ENCODE measurements at places on chromosomes 5 and 9. TPM values are rescaled to one million over a fixed set of nuclear protein-coding genes. Genes with fewer than 3 reads are reported as not detected.
A peak's percentile ranks its signal among the peaks of the same experiment; 100 is the strongest.

- H3K36me3 ChIP-seq = no peaks in the 10 kb centered on the region
- no peaks in the 10 kb centered on the region for H3K4me1 ChIP-seq
- H3K4me3 ChIP-seq = no peak overlapping the region
- H3K27me3 ChIP-seq = no peaks in the 10 kb centered on the region
- no peak for DNase-seq
These were observed 485.1 kb upstream of the PAPPA start for GRCh38 chr9:115668521-115668920.

- DNase-seq = no peak
- peak overlapping the region; percentile 46 for H3K4me3 ChIP-seq
- H3K36me3 ChIP-seq = no peaks in the 10 kb centered on the region
- H3K27ac ChIP-seq = peak overlapping the region; percentile 80
These were observed 754 bp downstream of the GFPT2 start for GRCh38 chr5:180352116-180353047.

- H3K4me3 ChIP-seq = no peak overlapping the region
- no peaks in the 10 kb centered on the region for H3K4me1 ChIP-seq
- DNase-seq = no peak
- H3K36me3 ChIP-seq = no peaks in the 10 kb centered on the region
These were observed 13.4 kb downstream of the PAEP start for GRCh38 chr9:135574943-135575342.

DNA sequence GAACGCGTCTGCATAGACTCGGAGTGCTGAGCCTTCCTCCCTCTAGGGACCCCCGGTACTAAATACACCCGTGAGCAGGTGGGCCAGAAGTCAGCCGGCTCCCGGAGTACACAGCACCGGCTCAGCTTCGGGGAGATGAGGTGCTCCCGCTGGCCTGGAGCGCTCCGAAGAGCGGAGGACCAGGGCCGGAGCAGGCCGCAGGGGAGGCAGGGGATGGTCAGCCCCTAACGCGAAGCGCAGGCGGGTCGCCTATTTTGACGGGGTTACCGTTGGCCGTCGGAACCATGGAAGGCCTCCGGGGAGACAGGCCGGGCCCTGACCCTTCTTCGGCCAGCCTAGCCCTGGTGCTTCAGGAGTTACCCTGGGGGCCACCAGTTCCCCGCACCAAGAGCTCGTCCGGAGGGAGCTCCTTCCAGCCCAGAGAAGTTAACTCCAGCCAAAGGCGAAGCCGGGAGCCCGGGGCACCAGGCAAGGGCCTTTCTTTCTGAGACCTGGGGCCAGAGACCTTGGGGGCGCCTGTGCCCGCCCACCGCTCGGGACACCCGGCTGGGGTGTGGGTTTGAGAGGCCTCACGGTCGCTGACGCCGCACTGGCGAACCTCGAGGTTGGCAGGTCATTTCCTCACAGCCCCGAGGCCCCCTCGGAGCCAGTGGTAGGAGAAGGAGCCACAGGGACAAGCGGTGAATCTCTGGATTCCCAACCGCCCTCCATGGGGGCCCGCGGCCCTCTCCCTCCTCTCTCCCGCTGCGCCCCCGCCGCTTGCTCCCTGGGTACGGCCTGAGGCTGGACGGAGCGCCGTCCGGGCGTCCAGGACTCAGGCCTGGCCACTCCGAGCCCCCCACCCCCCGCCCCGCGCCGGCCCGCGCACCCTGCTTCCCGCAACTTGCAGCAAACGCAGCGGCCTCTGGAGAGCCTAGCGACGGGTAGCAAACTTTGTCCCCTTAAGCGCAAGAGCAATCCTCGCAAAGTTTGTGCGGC is 3.4 kb upstream of the IRX4 start:
- H3K27ac ChIP-seq = no peak overlapping the region
- H3K27me3 ChIP-seq = peaks cover 94% of the 10 kb centered on the region
- no peak for DNase-seq

DNA sequence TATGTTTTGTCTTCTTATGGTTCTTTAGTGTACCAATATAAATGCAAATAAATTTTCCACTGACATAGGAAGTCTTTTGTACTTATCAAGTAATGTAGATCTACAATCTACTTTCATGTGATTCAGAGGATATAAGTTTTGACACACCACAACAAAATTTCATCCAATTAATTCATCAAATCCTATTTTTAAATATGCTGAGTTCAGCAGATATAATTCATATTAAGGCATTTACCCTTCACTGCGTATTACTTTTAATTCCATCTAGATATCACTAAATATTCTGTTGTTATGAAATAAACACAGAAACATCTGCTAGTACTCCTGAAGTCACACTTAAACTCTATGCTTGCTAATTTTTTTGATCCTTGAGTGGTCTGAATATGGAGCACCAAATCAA is 19.8 kb upstream of the ZNF354A start:
- H3K4me3 ChIP-seq = no peak overlapping the region
- H3K27me3 ChIP-seq = no peaks in the 10 kb centered on the region
- no peaks in the 10 kb centered on the region for H3K4me1 ChIP-seq
- H3K36me3 ChIP-seq = no peaks in the 10 kb centered on the region
- no peak for DNase-seq

RNF180 gene
- total RNA-seq = 3.5 TPM

SLC22A5 gene
- 34.6 TPM for total RNA-seq

STOM gene
- 88.3 TPM for total RNA-seq

LCN15 gene
- 11.9 TPM for total RNA-seq
